ENCODE measurements at places on chromosomes 5 and 9. TPM values are rescaled to one million over a fixed set of nuclear protein-coding genes. Genes with fewer than 3 reads are reported as not detected.

DNA sequence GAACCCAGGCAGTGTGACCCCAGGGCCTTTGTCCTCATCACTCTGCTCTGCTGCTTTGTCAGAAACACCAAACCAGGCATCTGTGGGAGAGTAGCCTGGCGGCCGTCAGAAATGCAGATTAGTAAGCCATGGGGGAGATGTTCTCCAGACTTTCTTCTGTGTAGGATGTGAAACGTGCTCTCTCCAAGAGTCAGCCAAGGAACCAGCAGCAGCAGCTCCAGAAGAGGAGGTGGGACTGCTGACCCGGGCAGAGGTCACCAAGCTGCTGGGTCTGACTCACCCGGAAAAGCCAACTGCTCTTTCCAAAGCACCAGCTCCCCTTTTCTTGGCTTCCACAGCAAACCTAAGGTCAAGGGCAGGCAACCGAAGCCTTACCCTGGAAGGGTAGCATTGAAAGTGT, 14.4 kb upstream of the ABLIM3 start:
- DNase-seq, result no peak

DNA sequence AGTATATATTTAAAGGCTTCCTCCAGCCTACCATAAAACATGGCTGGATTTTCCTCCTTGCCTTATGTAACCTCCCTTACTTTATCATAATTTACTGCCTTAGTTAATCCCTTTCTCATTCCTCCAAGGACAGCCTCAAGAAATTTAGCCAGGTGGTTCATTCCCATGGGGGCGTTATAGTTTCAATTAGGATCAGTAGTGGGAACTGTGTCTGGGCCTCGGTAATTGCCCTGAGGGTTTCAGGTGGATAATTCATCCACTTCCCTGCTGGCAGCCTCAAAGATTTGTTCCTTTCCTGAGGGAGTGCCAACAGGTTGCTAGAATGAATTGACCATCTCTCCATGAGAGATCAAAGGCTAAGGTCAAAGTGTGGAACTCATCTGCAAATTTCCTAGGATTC, 4.3 kb upstream of the GM2A start:
- no peak for DNase-seq

GRCh38 chr5:151239237-151239861, 13.6 kb upstream of the GM2A start:
- peak; percentile 82 for DNase-seq

DNA sequence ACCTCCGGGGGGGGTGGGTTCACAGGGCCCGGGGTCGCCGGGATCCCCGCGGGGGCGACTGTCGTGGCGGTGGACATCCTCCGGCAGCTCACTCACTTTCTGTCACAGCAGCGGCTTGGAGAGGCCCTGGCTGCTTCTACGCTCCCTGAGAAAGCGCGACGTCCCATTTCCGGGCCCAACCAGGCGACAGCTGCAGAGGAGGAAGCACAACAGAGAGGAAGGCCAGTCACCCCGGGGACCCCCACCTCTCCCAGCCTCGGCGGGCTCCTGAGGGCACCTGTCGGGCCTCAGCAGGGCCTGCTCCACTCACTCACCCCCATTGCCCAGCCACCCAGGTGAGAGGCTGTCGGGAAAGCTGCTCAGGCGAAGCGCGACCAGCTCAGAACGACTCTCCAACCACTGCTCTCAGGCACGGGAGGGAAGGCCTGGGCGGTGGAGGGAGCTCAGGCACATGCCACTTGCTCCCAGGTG, 14.4 kb downstream of the BRD3 start:
- DNase-seq, result peak; percentile 1

DNA sequence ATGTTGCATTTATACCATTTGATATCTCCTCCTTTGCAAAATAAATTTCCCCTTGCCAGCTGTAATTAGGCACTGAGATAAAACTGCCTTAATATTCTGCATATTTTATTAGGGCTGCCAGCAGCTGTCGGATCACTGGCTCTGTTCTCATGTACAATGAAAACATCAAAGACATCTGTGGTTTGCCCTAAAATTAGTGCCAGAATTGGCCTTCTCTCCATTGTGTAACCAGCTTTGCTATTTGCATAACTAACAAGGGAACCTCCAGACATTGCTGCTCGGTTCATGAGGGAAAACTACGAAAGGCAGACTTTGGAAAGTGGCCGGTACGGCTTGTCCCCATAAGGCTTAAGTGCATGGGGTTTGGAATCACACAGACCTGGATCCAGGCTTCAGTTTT, 45.5 kb upstream of the KIF2A start:
- DNase-seq, result no peak

- DNase-seq, result no peak
Measured at GRCh38 chr9:124726886-124727285, 44.2 kb downstream of the NR6A1 start.

GRCh38 chr5:36740259-36740898, 134.0 kb downstream of the SLC1A3 start:
- DNase-seq, result no peak

- DNase-seq, result no peak
Measured at GRCh38 chr9:28735738-28736342, 1162.6 kb upstream of the C9orf72 start.

DNA sequence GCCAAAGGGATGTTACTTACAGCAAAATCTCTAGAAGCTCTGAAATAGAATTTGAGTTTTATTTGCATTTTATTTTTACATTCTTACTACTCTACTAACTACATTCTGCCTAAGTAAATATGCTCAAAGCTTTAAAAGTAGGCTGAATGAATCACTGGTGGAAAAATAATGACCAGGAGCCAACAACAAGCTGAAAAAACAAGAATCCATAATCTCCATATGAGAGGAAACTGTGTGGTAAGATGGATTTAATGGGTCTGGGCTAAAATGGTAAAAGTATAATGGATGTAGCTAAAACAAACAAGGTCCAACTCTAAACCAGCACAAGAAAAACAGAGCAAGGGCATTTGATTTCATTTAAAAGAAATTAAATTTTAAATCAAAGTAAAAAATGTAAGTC, 525.8 kb upstream of the FTMT start:
- no peak for DNase-seq

DNA sequence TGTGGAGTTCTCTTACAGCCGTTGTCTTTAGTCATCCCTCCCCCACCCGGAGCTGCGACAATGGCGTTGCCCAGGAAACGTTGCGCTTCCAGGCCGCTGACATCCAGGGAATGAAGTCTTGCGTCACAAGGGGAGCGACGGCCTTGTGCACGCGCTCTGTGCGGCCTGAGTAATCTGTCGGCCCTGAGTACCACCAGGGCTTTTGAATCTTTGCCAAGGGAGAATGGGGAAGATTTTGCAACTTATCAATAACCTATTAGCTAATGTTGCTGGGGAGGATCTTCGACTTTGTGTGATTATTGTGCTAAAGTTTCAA, at the start of gene SOX30:
TSS of gene SOX30 (minus strand) at position 62 of the 316 bp plus-strand sequence. CDS start 360 bp downstream, outside the sequence.
- DNase-seq, result no peak

- DNase-seq, result no peak
Measured at GRCh38 chr9:106953174-106953573, 90.2 kb downstream of the ZNF462 start.

DNA sequence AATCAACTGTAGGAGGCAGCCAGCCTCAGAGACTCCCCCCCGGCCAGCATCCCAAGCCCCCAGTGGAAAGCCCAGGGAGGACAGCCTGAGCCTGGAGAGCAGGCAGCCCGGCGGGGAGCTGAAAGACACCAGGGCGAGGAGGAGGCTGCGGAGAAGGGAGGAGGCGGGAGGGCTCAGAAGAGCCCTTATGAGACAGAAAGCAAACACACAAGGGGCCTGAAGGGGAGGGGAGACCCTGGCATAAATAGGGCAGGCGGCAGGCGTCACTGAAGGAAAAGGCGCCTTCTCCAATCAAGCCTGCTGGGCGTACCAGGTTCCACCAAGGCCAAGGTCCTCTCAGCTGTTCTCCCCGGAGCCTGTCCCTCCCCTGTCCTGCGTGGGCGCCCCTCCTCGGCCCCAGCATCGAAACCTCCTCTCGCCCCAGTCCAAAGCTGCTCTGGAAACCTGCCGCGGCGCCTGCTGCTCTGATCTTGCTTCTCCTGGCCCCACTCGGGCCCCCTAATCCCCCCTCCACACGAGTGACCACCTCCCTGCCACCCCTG, 1.3 kb downstream of the SLC9A3 start:
- no peak for DNase-seq

GRCh38 chr9:77708064-77708815, 60.1 kb upstream of the GNA14 start:
- DNase-seq, result no peak

DNA sequence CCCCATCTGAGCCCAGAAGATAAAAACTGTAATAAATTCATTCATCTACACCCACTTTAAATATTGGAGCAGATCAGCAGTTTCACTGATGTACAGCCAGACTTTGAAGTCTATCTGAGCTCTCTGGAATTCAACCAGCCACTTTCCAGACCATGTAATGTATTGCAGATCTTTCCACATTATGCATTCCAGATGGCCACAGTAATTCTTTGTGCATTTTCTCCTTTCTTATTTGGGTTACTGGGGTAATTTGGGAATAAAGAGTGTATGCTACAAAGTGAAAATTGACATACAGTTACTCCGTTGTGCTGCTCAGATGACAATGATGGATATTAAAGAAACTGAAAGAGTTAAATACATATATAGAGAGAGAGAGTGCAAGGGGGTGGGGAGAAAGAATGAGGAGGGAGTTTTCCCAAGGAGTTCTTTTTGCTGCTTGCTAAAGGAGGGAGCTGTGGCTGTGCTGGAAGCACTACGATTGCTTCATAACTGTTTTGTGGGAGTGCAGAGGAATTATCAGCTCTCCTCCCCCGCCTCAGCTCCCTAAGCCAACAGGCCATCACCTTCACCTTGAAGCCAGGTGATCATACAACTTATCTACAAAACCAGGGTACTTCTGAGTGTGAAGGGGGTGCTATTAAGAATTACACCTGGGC, 152.8 kb downstream of the GAS1 start:
- no peak for DNase-seq

DNA sequence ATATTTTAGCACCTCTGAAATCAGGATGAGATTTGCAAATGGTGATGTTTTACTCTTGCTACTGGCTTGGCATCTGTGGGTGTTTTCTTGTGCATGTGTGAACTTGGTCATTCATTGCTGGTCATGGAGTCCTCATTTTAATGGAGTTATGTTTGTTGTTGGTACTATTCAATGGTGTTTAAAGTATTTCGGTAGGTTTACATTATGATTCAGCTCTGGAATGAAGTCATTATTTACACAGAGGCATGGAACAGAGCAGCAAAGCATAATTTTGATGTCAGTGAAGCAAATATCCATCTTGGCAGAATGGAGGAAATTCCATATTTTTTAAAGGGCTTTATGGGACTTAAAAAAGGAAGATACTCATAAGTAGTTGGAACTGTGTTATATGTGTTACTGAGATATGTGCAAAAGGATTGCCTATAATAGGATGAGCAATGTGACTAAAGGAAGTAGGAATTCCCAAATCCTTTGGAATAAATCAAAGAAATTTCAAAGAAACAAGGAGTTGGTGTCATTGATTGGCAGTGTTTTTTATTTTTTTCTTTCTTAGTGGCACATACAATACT, 147.4 kb downstream of the ACTBL2 start:
- DNase-seq, result no peak

DNA sequence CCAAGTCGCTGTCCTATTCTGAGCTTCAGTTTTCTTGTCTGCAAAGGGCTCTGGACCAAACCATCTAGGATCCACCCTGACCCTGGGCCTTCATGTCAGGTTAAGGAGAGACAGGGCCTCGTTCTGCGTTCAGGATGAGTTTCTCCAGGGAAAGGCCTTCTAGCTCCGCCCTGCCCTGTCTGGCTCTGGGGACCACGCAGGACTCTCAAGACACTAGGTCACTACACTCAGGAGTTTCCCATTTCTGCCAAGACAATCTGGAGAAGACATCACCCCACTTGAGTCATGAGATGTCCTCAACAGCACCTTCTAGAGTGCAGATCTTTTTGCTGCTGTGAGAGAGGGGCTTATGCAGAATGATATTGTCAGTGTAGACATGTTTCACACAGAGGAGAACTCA, 53.2 kb upstream of the KCNMB1 start:
- DNase-seq, result no peak

DNA sequence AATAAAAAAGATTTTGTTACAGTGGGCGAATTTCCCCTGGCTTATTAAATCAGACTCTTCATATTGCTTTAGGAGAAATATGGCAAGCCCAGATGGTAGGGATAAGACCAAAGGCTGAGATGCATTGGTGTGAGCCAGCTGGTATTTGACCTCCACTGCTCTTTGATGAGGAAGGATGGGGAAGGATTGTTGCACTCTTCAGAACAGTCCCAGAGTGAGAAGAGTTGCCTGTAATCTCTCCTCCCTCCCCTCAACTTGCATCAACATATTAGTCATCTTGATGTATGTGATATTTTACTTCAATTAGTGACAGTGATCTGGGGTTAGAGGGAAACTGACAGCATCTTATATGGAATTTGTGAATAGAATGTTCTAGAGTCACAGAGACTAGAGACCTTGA, 136.6 kb downstream of the ADAMTS12 start:
- no peak for DNase-seq

- DNase-seq, result no peak
Measured at GRCh38 chr5:150596826-150597225, 43.6 kb upstream of the SYNPO start.

DNA sequence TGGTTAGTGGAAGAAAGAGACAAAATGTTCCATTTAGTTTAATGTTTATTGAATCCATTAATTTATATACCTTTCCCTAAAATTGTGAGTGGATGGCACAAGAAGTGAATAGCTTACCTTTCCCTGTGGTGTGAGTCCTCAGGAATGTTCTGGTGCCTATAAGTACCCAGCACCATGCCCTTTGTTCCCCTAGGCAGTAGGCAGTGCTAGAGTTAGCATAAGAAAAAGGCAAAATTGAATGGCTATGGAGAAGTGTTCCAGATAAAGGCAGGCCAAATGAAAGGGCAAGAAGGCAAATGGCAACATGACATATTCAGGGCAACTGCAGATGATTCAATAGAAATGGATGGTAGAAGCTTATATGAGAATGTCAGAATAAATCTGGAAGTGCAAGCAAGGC, 370.8 kb upstream of the PTGER4 start:
- no peak for DNase-seq

ST6GALNAC4 gene
- total RNA-seq, result 20.7 TPM

GABBR2 gene
- not detected for total RNA-seq

LRRC70 gene
- 0.64 TPM for total RNA-seq

TBC1D13 gene
- total RNA-seq, result 14.0 TPM

ZBTB6 gene
- 8.8 TPM for total RNA-seq

CAPSL gene
- total RNA-seq, result 1.0 TPM

CORO2A gene
- total RNA-seq, result 9.7 TPM

RABGAP1 gene
- 24.3 TPM for total RNA-seq

HCN1 gene
- total RNA-seq, result not detected

NEUROG1 gene
- total RNA-seq, result not detected

RNF224 gene
- not detected for total RNA-seq

FSTL4 gene
- total RNA-seq, result not detected

GLDC gene
- 0.95 TPM for total RNA-seq

OBP2B gene
- not detected for total RNA-seq

Measured in activated CD4-positive, alpha-beta T cell treated with anti-CD3 and anti-CD28 coated beads for 36 hours (primary cell).